Effector memory CD4-positive, alpha-beta T cell (primary cell): ENCODE measurements at places on chromosomes 7 and 10.

GRCh38 chr10:123614888-123615287 lies 51.3 kb upstream of the GPR26 start:
- DNase-seq = peak; percentile 6

DNA sequence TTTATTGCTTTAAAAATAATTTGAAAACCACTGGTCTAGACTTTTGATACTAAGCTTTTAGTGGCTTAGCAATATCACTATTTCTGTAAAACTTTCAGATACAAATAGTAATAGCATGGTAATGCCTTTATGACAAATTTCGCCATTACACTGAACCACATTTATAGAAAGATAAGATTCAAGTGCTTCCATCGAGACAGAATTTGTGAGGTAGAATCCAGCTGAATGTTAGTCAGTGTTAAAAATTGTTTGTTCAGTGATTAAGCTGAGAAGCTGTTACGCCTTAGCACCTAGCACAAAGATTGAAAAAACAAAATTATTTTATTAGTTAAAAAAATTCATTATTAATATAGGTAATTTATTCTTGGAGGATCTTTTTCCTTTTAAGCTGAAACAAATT lies 36.5 kb downstream of the GNAT3 start:
- DNase-seq = no peak

- no peak for DNase-seq
These were observed 137.7 kb upstream of the PFKP start for GRCh38 chr10:2929480-2930258.

- DNase-seq = no peak
These were observed 11.2 kb upstream of the WIPF3 start for GRCh38 chr7:29794959-29795629.

- DNase-seq = no peak
These were observed 25.6 kb upstream of the SOSTDC1 start for GRCh38 chr7:16491148-16491547.

DNA sequence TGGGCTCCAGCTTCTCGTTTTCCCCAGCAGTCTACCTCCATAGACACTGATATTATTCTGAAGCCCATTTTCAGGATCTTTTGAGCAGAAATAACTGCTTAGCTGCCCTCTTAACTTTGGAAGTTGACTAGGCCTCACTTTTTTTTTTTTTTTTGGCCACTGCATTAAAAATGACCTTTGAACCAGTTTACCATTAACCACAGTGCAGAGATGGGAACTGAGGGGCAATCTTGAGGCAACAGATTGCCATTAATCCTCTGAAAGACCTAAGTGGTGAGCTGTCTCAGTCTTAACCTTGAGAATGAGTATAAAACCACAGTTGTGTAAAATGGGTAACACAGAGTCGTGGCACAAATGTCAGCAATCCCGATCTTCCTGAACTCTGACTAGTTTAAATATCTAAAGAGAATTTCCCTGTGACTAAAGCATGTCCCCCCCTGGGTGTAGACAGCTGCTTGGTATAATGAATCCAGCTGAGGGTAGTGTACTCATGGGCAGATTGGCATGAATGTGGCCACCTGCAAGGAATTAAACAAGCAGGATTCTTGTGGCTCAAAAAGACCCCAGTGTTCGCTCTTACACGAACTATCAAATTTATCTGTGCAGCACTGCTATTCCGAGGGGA lies 46.1 kb upstream of the FMC1 start:
- no peak for DNase-seq

DNA sequence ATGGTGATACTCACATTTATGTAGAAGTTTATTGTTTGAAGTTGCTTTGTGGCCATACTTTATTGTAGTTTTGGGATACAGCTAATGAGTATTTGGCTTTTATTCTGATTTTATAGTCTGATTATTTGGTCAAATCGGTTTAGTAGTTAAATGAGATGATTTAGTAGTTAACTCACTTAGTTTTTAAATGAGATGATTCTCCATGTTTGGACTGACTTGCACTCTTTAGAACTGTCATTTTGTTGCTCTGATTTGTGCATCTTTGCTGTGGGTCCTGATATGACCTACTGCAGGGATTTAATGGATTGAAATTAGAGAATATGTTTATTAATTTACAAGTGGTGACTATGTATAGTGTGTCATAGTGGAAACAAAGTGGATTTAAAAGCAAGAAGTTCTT lies 44.2 kb downstream of the EXOC4 start:
- no peak for DNase-seq

DNA sequence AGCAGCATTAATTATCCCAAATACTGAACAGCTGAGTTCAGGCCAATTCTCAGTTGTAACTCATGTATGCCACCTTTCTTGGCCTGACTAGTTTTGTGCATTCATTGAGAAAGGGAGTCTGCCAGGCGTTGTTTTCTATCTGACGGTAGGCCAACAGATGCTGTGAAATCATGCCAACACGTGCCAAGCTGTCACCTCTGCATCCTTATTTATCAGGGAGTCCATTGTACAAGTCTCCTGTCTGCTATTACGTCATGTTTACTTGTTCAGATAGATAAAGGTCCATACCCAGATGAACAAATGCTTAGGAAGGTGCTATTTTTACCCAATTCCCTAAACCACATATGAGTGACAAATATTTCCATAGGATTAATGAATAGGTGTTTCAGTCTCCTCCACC lies 127.2 kb upstream of the CDK6 start:
- DNase-seq = no peak

DNA sequence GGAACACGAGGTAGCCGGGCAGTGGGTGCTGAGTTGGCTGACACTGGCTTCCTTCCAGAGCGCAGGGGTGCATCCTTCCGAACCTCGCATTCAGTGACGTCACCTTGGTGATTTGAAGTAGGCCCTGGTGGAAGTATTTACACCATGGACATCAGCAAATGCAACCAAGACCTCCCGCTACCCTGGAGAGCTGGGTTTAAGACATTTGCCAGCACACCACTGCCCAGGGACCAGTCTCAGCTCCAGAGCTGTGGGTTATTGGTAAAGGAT lies 106.4 kb upstream of the GPR26 start:
- DNase-seq = no peak

- no peak for DNase-seq
These were observed 19.9 kb downstream of the CALD1 start for GRCh38 chr7:134799377-134799776.

- no peak for DNase-seq
These were observed 75.3 kb downstream of the HIBADH start for GRCh38 chr7:27587429-27587828.

- DNase-seq = no peak
These were observed 22.2 kb downstream of the FAM20C start for GRCh38 chr7:214410-215212.

GRCh38 chr7:98669329-98670000 lies 52.4 kb downstream of the NPTX2 start:
- no peak for DNase-seq

GRCh38 chr7:32865448-32866030 lies 26.0 kb downstream of the KBTBD2 start:
- DNase-seq = no peak
